ENCODE measurements at places on chromosomes 11 and 22.

- DNase-seq = no peak
These were observed 100.8 kb downstream of the TRAF6 start for GRCh38 chr11:36409152-36409816.

DNA sequence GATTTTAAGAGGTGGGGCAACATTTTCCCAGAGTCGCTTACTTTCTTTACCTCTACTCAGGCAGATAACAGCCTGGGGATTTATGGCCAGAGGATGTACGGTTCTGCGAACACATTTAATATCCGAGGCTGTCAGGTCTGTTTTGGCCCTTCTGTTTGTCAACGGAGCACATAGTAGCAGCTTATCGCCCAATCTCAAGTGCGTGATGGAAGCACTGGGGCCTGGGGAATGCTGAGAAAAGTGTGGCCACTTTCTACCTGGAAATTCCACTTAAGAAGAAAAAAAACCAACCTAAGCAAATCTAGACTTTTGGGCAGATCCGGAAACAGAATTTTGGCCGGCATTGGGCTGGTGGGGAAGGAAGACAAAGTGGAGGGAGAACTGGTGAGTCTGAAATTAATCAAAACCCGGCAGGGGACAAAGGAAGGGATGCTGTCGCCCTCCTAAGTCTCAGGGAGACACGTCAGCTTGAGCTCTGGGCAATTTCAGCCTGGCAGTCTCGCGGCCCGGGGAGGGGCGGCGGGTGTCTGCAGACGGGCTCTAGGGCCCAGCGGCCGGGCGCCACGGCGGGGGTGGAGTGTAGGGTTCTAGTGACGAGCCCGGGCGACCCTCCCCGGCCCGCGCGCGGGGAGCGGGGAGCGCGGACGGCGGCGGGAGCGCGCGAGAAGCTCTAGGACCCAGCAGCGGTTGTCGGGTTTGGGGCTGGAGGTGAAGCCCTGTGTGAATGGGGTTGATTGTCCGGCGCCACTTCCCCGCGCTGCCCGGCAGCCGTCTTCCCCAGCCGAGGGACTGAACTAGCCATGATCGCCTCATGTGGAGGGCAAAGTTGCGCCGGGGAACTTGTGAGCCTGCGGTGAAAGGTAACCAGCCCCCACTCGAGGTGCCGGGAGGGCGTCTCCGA is at the start of gene AMOTL1:
AMOTL1 (plus strand) TSS at position 656 of the 901 bp plus-strand sequence; CDS start at position 812, 156 bp downstream.
- DNase-seq = no peak

- no peak for DNase-seq
These were observed 78.6 kb downstream of the PRR5L start for GRCh38 chr11:36374726-36375125.

- DNase-seq = no peak
These were observed 17.0 kb downstream of the PTPRJ start for GRCh38 chr11:47997063-47998053.

DNA sequence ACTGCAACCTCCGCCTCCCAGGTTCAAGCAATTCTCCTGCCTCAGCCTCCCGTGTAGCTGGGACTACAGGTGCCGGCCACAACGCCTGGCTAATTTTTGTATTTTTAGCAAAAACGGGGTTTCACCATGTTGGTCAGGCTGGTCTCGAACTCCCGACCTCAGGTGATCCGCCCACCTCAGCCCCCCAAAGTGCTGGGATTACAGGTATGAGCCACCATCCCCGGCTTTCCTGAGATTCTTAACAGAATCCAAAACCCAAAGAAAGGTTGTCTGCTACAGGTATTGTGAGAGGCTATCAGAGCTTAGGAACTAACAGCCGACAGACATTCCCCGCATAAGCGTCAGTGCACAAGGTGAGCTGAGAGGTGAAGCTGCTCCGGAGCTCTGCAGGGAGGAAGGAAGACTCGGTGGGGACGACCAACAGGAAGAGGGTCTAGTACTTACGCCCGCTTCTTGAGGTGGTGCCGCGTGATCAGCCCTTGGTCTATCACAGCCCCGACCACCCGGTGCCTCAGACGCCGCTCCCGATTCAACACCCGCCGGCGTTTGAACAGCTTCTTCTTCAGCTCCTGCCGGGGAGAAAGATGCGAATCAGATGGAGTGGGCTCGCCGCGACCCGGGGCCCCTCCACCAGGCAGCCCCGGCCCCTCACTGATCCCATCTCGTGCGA is 470 bp downstream of the C11orf98 start:
- no peak for DNase-seq

GRCh38 chr11:45048313-45048841 is 97.7 kb upstream of the TP53I11 start:
- DNase-seq = no peak

GRCh38 chr11:77436506-77436905 is 37.4 kb downstream of the PAK1 start:
- no peak for DNase-seq

DNA sequence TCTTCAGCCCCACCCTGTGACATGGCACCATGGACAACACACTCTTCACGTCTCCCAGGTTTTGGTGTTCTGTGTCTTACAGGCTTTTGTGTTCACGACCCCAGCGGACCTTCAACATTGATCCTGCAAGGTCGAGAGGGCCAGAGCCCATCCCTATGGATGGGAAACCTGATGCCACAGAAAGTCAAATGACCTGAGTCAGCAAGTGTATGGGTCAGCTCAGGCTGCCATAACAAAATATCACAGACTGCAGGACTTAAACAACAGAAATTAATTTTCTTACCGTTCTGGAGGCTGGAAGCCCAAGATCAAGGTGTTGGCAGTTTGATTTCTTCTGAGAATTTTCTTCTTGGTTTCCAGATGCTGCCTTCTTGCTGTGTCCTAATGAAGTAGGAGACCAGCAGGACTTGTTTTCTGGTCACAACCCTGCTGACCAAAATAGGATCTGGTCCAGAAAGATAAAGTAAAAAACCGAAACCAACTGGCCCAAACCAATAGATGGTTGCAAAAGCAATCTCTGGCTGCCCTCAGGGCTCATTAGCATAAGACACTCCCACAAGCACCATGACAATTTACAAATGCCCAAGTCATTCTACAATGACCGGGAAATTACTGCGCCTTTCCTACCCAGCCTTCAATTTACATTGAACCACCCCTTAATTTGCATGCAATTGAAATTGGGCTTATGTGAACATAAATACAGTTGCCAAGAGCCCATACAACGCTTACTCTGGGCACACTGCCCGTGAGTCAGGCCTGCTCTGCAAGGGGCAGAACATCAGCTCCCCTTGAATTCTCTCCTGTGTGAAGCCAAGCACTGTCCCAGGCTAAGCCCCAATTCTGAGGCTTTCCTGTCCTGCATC is 113.9 kb downstream of the RPS6KA4 start:
- no peak for DNase-seq

DNA sequence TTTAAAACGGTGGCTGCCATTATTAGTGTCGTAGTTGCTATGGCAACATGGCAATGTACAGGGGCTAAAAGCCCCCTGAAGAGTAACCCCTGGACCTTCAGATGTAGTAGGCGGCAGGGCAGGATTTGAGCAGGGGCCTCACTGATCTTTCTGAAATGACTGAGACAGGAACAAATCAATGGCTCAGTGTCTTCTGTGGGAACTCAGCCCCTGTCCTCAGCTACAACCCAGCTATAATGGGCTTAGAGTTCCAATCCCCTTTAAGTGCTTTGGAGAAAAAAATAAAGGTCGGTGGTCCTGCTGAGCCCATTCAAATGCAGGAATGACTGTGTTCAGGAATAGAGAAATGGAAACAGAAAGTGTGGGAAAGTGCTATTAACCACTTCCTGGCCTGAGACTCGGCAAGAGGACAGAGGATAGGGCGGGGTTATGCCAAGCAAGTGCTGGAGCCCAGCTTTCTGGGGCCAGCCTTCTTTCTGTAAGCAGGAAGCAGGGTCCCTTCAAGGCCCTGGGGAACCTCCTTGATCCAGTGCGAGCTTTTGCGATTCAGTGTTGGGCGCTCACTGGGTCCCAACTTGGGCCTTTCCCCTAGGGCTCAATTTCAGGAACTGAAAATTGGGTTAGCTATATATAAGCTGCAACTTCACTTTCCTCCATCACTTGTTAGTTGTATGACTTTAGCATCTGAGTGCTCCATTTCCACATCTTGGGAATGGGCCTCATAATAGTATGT is 6.1 kb upstream of the CD82 start:
- no peak for DNase-seq

DNA sequence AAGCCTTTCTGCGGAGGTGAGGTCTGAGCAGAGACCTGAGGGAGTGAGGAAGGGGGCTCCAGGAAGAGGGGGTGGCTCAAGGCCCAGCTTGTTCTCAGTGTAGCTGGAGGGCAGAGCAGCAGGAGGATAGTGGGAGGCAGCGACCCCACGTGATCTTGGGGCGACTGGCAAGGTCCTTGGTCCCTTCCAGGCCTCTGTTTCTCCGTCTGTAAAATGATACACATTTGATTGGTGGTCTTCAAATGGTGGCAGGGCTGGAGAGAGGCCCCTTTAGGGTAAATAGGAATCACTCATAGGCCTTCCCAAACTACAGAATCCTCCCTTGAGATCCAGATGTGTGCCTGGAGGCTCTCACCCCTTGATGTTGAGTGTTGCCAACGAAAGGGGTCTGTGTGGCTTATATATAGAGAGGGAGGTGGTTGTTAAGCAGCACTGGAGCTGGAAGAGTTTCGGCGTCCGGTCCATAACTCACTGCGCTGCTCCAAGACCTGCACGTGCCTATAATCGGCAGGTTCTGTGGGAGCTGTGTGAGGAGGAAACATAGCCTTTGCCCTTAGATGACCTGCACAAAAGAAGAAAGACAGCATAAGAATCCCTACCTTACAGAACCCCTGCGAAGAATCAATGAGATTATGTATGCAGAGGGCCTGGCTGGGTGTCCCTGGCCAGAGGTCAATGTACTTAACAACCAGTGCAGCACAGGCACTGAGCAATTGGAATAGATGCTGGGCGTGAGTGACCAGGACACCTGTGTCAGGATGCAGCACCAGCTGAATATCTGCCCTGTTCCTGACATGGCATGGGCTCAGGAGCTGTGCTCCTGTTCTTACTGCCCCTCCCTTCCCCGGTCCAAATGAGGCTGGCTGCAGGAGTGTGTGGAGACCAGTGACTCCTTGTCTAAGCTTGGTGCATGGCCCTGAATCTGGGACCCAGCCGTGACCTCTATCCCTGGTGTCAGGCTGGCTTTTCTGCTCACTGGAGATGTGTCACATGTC is 28.7 kb downstream of the OTOG start:
- no peak for DNase-seq

DNA sequence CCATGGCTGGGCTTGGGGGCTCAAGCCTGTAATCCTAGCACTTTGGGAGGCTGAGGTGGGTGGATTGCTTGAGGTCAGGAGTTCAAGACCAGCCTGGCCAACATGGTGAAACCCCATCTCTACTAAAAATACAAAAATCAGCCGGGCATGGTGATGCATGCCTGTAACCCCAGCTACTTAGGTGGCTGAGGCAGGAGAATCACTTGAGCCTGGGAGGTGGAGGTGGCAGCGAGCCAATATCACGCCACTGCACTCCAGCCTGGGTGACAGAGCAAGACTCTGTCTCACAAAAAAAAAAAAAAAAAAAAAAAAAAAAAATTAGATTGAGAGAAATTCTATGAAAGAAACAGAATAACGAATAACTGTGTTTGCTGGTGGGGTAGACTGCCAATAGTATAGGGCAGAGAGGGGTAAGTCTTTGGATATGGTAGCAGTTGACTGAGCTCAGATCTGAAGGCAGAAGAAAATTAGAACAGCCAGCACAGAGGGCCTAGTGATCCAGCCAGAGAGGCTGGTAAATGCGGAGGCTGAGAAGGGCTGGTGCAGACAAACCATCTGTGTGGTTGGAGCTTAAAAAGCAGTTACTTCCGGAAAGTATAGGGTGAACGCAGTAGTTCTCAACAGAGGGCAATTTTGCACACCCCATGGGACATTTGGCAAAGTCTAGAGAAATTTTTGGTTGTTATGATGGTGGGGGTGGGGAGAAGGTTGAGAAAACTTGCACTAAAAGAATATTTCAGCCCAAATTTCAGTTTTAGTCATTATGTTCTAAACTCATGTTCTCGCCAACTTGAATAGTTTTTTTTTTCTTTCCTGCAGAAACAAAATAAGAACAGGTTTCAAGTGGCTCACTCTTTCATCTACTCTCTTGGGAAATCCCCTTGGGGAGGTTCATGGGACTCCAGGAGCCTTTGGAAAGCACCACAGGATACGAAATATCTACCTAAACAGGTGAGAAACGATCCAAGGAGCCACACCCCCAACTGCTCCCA is 1.6 kb upstream of the HORMAD2 start:
- no peak for DNase-seq

DNA sequence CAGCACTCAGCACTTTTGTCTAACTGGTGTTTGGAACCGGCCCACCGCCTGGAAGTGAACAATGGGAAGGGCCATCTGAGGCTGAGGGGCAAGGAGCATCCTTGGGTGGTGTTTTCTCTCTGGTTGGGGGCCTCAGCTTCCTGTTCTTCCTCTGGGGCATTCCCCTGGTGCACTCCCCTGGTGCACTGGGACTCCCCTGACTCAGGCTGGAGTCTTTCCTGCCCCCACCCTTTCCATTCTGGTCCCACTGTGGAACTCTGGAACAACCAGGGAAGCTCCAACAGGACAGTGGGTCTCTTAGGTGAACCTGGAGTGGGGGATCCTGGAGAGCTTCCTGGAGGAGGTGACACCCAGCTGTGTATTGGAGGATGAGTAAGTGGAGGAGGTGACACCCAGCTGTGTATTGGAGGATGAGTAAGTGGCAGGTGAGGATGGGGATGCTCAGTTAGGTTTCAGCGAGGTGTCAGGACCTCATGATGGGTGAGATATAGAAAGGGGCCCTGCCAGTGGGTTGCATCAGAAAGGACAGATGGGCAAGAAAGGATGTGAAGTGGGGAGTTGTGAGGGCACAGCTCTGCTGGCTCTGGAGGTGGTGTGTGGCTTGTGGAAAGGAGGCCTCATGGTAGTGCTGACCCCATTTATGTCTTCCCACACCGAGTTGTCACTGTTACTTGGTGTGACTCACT is 132.1 kb downstream of the OSBP2 start:
- DNase-seq = no peak

DNA sequence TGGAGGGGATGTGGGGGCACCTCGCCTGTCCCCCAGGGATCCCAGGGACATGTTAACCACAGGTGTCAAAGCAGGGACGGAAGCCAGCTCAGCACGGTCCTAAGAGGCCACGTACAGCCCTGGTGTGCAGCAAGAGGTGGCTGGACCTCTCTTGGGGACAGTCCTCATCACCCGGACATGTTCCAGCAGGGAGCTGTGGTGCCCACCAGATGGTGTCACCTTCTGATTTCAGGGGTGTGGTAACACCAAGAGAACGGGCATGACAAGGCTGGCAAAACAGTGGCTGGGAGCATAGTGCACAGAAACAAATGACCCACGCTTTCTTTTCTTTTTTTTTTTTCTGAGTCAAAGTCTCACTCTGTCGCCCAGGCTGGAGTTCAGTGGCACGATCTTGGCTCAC is 25.6 kb upstream of the COMT start:
- no peak for DNase-seq
